ELR (cell line): ENCODE measurements at places on chromosomes 2 and 18.

DNA sequence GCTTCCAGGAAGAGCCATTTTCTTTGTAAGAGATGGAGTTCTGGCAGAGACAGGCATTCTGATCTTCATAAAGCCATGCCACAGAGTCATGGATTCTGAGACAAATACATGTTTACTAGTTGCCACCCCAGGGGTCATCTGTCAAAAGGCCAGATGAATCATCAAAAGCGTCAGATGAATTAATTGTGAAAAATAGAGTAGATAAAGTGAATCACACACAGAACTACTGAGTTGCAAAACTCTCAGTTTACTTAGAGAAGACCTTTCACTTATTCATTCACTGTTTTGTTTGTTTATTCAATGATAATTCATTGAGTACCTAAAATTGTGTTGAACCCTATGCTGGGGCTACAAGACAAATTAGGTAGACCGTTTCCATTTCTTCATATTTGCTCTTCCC is 157.7 kb upstream of the SERPINE2 start:
- DNase-seq, result peak; percentile 8

GRCh38 chr2:9146646-9147045 is 60.0 kb upstream of the ASAP2 start:
- no peak for DNase-seq

GRCh38 chr2:224570328-224570993 is 14.7 kb downstream of the CUL3 start:
- DNase-seq, result no peak

DNA sequence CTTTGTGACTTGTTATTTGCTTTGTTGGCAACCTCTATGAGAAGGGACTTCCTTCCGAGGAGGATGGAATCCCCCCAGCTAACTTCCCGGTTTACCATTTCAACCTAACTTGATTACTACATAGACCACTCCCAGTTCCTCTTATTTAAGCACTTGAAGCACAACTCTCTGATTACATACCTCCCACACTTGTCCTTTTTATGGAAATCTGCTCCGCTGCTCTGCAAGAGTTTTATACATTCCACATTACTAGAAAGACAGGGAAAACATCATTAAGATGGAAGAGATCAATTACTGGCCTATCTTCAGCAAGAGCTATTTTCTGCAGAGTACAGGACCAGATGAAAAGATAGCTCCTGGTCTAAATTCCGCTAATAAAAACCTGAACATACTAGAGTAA is 160.0 kb upstream of the PGAP1 start:
- DNase-seq, result no peak

DNA sequence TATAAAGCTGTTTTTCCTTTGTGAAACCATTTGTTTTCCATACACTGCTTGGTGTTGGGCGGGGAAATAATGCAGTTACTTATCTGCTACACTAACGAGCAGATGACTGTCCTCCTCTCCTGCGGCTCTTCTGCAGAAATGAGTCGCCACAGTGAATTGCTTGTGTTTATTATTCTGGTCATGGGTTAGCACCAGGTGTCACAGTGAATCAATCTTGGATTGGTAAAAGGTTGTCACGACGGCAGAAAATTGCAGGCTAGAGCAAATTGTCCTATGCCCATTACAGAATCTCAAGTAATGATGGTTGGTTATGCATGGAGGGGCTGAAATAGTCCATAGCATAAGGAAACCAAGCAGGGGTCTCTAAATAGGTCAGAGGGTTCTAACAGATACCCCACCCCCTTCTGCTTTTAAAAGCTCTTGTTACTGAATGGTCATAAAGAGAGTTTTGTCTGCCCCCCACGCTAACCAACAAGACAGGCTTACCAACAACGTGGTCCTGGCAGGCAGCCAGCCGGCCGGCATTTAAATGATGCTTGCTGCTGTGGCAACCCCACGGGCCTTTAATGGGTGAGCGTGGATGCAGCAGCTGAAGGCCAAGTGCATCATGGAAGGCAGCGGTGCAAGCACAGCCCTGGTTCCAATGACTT is 29.5 kb downstream of the RAB31 start:
- peak; percentile 84 for DNase-seq

- DNase-seq, result peak; percentile 16
Measured at GRCh38 chr2:1824202-1824905, 80.0 kb upstream of the PXDN start.
